SW 1271 (cell line): ENCODE measurements at places on chromosomes 5 and 9.
A peak's percentile ranks its signal among the peaks of the same experiment; 100 is the strongest.

- no peak for DNase-seq
Observed at GRCh38 chr9:4955836-4956235, 29.2 kb upstream of the JAK2 start.

DNA sequence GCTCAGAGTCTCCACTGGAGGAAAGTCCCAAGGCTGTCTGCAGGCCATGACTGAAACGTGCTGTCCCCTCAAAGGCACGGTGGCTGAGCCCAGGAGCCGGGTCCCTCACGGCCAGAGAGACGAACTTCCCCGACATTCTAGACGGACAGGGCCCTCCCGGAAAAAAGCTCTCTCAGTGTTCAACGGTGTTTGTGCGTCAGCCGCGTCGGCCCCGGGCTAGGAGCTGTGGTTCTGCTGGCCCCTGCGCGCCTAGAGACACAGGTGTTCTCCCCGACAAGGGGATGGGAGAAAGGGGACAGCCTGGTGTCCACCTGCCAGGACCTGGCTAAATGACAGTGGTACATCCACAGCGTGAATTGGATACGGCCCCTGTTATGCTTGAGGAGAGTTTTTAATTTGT is 5.8 kb upstream of the GPSM1 start:
- no peak for DNase-seq

- DNase-seq = no peak
Observed at GRCh38 chr5:62486672-62487071, 74.1 kb downstream of the IPO11 start.

GRCh38 chr5:74131250-74131649 is 505.3 kb downstream of the ARHGEF28 start:
- no peak for DNase-seq

- DNase-seq = no peak
Observed at GRCh38 chr9:92360083-92360482, 34.3 kb downstream of the CENPP start.

GRCh38 chr5:80516826-80517225 is 28.9 kb downstream of the FAM151B start:
- DNase-seq = peak; percentile 77

- peak; percentile 70 for DNase-seq
Observed at GRCh38 chr9:127931092-127931881, 710 bp upstream of the PIP5KL1 start.

DNA sequence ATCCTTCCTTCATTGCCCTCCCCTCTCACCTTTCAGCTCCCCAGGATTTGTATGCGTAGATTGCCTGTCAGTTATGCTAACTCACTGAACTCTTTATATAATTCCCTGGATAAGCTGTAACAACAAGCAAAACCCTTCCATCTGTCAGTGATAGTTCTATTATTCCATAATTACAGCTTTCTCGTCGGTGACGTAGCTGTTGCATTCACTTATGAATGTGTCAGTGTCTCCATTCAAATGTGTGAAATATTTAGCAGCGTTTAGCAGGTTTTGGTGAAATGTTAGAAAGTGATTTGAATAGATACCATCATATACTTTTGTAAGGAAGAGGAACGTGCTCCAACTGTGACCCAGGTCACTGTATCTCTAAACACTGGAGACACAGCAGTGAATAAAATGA is 45.2 kb downstream of the PIP5K1B start:
- DNase-seq = no peak

DNA sequence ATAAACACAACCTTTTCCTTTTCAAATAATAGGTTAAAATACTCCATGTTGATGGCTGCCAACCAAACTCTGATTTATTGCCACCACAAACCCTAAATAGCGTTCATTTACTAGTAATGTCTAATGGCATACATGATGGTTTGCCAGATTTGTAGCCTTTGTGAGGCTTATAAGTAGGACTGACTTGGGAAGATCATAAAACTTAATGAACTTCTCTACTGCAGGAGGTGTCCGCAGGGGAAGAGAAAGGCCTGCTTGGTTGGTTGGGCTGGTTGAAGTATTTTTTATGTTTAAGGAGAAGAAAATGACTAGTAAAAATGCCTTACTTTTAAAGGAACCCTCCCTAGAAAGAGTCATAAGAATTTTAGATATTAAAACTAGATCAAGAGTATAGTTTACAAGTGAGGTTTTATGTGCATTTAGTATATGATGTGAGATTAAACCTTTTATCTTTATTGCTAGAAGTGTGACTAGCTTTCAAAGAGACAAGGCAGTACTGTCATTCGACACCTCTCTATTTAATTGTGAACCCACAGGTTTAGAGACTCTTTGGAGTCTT is 5.0 kb downstream of the PBX3 start:
- DNase-seq = no peak

DNA sequence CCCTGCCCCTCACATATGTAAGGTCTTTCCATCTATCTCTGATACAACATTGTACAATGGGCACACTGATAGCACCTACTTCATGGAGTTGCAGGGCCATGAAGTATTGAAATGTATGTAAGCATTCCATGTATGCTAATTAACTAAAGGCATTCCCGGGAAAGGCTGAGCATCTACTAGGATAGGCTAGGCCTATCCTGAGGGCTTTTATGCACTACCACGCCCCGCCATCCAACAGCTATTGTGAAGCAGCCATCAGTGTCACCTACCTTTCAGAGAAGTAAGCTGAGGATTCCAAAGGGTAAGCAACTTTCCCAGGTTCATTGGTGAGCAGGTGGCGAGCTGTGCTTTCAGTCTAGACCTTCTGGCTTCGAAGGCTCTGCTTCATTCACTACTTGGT is 47.6 kb downstream of the NSG2 start:
- no peak for DNase-seq

DNA sequence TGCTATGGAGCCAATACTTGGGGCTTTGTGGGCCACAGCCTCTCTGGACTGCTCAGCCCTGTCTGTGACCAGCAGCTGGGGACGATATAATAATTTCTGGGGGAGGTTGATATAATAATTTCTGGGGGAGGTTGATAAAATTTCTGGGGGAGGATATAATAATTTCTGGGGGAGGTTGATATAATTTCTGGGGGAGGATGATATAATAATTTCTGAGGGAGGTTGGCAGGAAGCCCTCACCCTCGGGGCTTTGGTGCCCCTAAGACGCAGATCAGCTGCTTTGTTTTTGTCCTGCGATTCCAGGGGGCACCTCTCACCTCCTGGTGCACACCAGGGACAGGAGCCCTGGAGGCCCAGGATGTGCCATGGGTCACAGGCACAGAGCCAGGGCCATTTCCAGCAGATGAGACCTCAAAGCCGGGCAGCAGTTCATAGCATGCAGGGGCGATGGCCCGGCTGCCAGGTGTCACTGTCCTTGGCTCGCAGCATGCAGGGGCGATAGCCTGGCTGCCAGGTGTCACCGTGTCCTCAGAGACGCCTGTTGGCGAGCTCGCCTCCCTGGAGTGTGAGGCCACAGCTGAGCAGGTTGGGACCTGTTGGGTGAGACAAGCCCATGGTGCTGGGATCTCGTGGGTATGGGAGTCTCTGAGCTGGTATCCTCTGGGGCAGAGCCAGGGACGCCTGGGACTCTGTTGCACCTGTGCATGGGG is 3.8 kb upstream of the TOR4A start:
- DNase-seq = no peak
